LHCN-M2 (cell line): ENCODE measurements at places on chromosomes 5 and 9. TPM values are rescaled to one million over a fixed set of nuclear protein-coding genes. Genes with fewer than 3 reads are reported as not detected.

The ZNF169 gene
- 2.4 and 3.7 TPM in 2 replicates for total RNA-seq

The PKD2L2 gene
- total RNA-seq = not detected in 2 replicates

GRCh38 chr5:127684726-127685467, 18.3 kb upstream of the CCDC192 start:
- DNase-seq = peak; percentile 17

DNA sequence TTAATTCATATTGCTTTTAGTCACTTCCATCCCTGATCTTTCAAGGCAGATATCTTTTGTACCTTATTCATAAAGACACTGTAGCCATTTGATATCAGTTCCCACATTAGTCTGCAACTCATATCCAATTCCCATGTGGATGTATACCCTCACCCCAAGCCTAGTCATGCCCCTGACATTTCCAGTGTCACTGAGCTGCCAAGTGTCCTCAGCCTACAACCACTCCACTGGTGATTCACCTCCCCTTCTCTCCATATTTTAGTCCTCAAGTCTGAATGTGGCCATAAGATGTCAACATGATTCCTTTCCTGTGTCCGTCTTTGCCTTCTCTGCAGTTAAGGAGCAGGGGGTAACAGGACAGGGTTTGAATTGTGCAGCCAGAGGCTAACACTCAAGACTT, 346.9 kb downstream of the RAB3C start:
- no peak for DNase-seq

The SH3RF2 gene
- total RNA-seq = 1.2 and 1.9 TPM in 2 replicates

- no peak for DNase-seq
Observed at GRCh38 chr9:16728137-16728508, 142.3 kb downstream of the BNC2 start.

GRCh38 chr5:154390746-154391359, 54.9 kb upstream of the SAP30L start:
- DNase-seq = no peak

DNA sequence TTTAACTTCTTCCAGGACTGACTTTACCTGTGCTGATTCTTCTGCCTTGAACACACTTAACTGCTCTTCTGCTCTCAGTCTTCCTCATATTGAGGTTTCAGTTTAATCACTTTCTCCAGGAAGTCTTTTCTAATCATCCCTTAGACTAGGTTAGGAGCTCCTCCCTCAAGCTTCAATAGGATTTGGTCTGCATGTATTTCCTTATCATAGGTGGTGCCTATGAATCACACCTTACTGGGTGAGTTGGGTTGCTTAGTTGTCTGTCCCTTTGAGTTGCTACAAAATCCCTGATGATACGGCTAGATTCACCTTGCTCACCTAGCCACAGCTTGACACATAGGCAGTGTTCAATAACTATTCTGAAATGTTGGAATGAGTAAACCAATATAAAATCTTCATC, 164.4 kb downstream of the DNAH5 start:
- no peak for DNase-seq

- no peak for DNase-seq
Observed at GRCh38 chr5:761059-761771, 23.3 kb downstream of the ZDHHC11B start.

DNA sequence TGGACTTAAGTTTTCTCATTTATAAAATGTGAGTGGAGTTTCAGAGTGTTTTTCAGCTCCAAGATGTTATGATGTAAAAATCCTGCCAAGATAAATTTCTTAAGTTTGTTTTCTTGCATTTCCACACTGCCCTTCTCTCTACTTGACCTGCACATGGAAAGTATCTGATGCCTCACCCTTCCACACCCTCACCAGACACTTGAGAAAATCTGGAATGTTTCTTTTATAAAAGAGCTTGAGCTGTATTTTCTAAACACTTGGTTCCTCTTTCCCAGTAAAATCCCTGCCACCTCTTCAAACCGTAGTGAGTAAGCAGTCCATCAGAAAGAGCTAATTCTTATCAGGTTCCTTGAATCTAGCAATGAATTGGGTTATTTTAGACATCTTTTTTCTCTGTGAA, 42.9 kb downstream of the FOXD1 start:
- DNase-seq = no peak
